ENCODE measurements at places on chromosomes 12 and 14.

DNA sequence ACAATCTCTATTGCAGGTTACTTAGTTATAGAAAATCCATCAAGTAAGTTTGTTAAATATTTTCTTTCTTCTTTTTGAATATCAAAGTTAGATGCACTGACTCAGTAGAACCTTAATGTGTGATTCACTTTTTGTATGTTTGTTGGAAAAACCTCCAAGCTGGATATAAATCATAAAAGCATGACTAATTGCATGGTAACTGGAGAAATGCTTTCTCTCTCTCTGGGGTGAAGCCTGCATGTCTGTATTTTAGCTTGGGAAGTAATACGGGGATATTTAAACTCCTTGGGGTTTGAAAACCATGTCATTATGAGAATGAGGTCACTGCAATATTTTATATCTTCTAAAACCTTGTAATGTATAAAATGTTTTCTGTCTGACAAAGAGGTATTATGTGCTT lies 58.6 kb upstream of the MYF6 start:
- no peak for DNase-seq

DNA sequence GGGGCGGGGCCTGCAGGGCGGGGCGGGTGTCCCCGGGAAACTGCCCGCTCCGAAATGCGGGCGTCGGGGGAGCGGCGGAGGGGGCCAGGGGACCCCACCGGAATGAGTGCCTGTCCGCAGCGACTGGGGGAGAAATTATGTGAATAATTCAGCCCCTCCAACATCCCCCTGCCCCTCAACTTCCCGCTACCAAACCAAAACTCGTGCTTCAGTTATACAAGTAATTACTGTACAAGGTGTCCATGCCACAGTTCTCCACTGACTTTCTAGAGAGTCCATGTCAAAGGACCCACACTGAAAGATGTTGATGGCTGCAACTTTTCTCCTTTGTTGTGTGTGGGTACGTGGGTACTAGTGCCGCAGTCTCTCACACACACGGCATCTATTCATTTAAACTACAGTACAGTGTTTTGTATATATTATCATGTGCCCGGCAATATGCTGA lies 414 bp upstream of the CDK17 start:
- no peak for DNase-seq

DNA sequence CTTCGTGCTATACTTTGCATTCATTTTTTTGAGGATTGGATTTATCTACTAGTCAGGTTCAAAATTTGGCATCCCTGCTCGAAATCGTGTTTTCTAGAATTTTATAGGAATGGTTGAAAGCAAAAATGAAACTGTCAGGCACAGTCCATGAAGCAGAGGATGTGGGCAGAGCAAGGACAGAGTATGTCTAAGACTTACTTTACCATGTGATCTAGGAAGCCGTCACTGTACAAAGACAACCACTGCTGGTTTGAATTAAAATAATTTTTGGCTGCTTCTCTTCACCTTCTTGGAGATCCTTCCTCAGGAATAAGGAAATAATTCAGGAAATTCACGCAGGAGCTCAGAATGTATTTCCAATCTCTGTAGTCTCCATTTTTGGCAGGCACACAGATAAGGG lies 31.6 kb upstream of the SGPP1 start:
- DNase-seq = peak; percentile 40

GRCh38 chr14:100734031-100734990 lies 7.6 kb downstream of the DLK1 start:
- DNase-seq = no peak

DNA sequence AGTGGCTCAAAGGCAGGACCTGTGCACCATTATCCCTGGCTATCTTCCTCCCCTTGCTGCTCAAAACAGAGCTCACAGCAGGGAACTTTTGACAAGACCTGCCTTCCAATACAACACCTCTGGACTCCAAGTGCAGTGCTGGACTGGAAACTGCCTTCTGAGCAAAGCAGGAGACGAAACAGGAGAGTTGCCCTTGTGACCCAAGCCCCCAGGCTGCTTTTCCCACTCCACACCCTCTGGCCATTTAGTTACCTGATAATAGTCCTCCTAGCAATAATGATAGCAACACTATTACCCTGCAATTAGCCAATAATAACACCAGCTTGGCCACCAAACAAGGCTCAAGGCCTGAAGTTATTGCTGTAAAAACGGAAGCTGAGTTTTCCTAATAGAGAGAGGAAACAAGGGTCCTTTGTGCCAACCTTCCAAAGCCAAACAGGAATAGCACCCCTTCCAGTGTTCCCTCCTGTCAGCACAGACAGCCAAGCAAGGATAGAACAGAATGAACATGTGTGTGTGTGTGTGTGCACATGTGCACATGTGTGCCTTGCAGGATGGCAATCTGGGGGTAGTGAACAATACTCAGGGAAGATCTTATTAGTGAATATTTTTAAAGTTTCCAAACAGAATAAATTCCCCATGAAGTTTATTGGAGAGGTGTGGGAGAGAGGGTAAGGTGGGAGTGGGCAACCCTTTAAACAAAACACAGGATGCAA lies 9.2 kb upstream of the KRT73 start:
- no peak for DNase-seq

DNA sequence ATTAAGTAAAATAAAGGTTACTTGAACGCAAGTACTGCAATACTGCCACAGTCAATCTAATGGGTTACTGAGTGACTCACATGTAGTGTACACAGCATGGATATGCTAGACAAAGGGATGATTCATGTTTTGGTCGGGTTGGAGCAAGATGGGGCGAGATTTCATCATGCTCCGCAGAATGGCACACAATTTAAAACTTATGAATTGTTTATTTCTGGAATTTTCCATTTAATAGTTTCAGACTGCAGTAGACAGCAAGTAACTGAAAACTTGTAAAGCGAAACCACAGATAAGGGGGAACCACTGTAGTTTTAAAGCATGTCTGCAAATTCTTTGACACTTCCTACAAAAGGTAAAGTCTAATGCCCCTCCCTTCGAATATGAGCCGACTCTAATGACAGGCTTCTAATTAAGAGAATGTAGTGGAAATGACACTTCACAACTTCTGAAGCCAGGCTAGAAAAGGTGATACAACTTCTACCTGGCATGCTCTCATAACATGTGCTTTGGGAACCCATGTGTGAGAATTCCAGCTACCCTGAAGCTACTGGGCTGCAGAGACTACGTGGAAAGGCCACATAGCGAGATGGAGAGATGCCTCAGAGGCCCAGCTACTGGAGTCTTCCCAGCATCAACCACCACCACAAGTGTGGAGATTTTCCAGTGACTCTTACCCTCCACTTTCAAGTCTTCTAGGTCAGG lies 13.9 kb upstream of the TCP11L2 start:
- peak; percentile 20 for DNase-seq

GRCh38 chr12:64528616-64529015 lies 76.7 kb downstream of the TBK1 start:
- DNase-seq = no peak

Measured in CD4-positive, alpha-beta T cell treated with Interleukin-17A for 4 hours (primary cell).